ENCODE measurements at places on chromosomes 16 and 17. TPM values are rescaled to one million over a fixed set of nuclear protein-coding genes. Genes with fewer than 3 reads are reported as not detected.

The ODAD4 gene
- 2.3 TPM for total RNA-seq

The GNG13 gene
- 0.98 TPM for total RNA-seq

The KRTAP4-11 gene
- 0.29 TPM for total RNA-seq

The KRTAP16-1 gene
- 0.13 TPM for total RNA-seq

The ZNF821 gene
- 2.7 TPM for total RNA-seq

The RNF222 gene
- total RNA-seq, result 0.14 TPM

The GJC1 gene
- total RNA-seq, result 7.5 TPM

The PDE6G gene
- 0.41 TPM for total RNA-seq

The ZNF469 gene
- 0.30 TPM for total RNA-seq

The TAC4 gene
- not detected for total RNA-seq

The LDHD gene
- 1.00 TPM for total RNA-seq

Data from motor neuron (in vitro differentiated cells).